ENCODE measurements at places on chromosomes 2 and 18.

GRCh38 chr2:224932522-224932921 lies 109.7 kb downstream of the DOCK10 start:
- no peak for DNase-seq

DNA sequence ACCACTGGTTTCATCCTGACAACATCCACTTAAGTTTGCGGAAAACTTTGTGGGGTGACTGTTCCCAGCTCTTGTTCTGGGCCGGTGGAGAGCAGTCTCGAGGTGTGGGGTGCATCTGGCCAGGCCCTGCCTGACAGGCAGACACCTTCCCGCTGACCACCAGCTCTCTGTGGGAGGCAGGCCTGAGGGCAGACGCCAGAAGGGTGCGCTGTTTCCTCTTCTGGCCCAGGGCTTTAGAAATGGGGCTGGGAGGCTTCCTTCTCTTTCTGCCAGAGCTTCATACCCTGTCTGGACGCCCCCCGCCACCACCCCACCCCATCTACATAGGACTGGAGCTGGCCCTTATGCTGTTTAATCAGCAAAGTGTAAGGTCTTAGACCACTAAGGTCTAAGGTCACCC lies 263.8 kb downstream of the LOXHD1 start:
- no peak for DNase-seq

GRCh38 chr2:239310401-239311061 lies 90.3 kb downstream of the HDAC4 start:
- no peak for DNase-seq

- DNase-seq = no peak
Measured at GRCh38 chr18:45896452-45896851, 70.7 kb downstream of the EPG5 start.

GRCh38 chr2:232386490-232386739 lies 7.9 kb downstream of the ALPP start:
- no peak for DNase-seq

GRCh38 chr2:156675896-156676295 lies 239.7 kb downstream of the GPD2 start:
- DNase-seq = no peak

GRCh38 chr18:44533071-44533470 lies 147.6 kb upstream of the SETBP1 start:
- DNase-seq = no peak

DNA sequence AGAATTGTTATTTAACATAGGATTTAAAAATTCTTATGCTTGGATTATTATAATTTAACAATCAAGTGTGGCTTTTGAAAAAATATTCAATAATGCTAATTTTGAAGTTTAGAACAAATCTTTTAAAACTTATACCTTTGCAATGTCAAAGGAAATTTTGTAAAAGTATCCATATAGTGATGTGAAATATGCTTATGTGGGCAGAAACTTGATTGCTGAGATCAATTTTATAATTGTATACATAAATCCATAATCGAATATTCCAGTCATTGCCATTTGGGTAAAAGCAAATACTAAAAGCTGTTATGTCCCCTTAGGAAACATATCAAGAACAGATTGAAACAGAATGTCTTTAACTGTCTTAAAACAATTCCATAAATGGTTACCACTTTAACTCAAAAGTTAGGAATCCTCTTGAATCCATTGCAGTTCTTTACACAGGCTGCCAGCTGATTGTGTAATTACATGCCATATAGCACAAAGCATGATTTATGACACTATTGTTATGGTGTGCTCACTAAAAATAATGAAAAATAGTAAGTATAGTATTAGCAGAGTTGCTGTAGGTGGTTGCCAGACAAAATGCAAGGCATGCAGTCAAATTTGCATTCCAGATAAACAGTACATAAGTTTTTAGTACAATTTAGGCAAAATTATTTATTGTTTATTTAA lies 24.2 kb downstream of the PLCL1 start:
- DNase-seq = no peak

DNA sequence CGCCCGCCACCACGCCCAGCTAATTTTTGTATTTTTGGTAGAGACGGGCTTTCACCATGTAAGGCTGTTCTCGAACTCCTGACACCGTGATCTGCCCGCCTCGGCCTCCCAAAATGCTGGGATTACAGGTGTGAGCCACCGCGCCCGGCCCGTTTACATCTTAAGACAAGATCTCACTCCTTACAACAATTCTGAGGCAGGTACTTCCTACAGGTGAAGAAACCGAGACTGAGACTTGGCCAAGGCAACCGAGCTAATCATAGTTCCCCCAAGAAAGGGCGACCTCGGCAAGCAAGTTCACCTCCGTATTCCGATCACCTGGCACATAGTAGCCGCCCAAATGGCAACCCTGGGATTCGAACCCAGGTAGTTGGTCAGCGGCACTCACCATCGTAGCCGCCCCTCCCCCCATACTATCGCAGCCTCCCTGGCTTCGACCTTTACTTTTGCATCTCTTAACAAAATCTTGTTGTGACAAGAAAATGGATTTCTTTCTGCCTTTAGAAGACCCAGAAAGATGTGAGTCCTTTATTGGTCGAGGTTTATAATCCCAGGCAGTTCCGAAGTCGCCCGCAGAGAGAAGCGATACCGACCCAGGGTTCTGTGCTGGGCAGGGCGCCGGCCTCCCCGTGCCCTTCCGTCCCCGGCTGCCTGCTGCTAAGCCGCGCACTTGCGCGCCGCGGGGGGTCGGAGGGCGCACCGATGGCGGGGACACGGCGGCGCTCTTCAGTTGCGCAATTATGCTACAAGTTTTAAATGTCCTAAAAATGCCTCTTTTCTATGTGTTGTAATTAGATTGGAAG lies 1.1 kb upstream of the FZD5 start:
- no peak for DNase-seq

DNA sequence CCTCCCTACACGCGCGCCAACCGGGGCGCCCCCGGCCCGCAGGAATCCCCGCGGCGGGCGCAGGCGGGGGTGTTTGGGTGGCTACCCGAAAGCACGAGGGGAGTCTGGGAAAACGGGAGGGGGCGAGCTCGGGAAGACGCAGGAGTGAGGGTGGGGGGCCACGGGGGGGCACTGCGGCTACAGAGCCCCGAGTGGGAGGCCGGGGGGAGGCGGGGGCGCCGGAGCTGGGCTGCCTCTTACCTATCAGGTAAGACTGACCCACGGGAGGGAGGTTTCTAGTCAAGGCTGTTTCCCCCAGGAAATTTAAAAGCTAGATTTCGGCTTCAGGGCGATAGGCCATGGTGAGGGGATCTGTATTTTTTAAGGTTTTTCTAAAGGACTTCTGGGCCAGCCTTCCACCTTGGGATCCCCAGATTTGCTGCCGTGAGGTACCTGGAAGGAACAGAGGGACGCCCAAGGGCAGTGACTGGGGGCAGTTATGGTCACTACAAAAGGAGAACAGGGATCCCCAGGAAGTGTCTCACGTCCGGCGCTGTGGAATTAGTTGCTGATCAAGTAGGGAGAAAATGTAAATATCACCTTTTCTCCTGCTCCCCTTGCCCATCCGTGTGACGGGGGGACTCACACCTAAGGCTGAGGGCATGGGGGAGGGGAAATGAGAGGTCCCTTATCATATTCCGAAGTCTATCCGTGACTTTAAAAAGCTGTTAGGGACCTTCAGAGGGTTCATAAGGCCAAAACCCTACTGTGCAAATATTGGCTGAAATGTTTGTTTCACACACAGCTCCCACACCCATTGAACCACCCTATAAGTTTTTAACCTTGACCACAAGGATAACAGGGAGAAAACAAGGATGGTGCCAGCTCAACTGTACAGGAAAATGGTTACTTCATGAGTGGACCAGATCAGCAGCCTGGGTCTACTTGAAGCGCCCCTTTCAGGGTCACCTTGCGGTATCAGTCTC lies 638 bp upstream of the IRS1 start:
- no peak for DNase-seq

GRCh38 chr2:172046866-172047565 lies 38.3 kb upstream of the DLX1 start:
- no peak for DNase-seq

GRCh38 chr2:386406-387103 lies 98.7 kb upstream of the ALKAL2 start:
- no peak for DNase-seq

DNA sequence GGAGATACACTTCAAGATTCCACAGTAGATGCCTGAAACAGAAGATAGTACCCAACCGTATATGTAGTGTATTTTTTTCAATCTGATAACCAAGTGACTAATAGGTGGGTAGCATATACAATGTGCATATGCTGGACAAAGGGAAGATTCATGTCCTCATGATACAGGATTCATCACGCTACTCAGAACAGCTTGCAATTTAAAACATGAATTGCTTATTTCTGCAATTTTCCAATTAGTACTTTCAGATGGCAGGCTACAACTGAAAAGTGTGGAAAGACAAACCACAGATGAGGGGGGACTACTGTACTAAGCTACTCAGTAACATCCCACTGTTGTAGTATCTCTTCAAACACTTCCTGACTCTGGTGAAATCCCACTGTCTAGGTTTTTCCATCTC lies 3.7 kb downstream of the IER3IP1 start:
- DNase-seq = no peak

DNA sequence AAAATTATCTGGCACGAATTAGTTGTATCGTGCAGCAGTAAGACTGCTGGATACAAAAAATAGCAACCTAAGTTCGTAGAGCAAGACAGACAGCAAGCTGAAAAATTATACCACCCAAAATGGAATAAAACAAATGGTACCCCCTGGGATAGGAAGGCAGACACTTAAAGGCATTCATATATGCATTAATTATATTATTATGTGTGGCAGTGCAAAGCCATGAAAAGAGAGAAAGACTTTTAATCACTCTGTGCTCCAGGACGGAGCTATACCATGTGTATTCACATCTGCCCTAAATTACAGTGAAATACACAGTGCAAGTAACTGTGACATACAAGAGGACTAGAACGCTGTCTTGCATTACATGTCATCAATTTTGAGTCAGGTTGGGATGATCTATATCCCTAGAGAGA lies 235.9 kb downstream of the GULP1 start:
- no peak for DNase-seq

DNA sequence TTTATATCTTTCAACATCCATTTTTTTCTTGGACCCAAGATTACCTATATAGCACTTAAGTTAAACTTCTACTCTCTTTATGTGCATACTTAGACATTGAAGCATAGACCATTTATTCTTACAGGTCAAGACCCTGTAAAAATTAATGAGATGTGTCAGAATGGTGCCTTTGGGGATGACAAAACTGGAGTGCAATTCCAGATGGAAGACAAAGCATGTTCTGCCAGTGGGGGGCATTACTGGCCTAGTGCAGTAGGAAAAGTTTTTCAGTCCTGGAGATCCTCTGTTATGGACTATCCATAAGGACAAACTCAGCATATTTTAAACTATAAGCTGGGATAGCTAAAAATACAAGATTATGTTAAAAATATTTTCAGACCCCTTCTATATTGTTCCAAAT lies 57.8 kb upstream of the MMADHC start:
- no peak for DNase-seq

GRCh38 chr2:237490009-237490711 lies 3.1 kb downstream of the MLPH start:
- DNase-seq = no peak

GRCh38 chr2:144508172-144508851 lies 11.6 kb downstream of the ZEB2 start:
- no peak for DNase-seq

DNA sequence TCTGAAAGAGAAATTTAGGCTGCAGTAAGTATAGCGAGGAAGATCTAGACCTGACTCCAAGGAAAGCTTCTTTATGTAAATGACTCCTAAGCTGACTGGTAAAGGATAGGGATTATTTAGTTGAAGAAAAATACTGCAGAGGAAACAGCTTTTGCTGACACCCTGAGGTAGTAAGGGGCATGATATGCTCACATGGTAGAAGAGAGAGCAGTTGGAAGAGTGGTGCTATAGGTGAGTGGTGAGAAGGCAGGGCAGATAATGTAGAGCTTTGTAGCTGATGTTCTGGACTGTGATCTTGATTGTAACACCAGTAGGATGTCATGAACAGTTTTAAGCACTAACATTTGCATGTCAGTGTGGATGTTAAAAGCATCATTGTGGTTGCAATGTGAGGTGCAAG lies 639.1 kb upstream of the SLC39A10 start:
- no peak for DNase-seq

DNA sequence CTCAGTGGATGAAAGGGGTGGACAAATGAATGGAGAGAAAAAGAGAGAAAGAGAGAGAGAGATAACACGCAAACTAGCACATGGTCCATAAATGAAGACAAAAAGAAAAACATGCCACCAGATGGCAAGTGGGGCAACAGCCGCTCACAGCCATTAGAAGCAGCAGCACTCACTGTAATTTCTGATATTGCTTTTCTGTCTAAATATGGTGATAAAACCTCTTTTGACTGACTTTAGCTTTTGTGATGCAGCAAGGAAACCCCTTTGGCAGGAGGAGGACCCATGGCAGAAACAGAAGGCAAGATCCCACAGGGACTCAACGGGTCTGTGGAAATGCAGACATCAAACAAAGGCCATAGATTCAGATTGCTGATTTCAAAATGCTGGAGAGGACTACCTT lies 88.0 kb upstream of the CDH20 start:
- DNase-seq = peak; percentile 37

GRCh38 chr2:53884883-53885282 lies 25.1 kb upstream of the GPR75 start:
- DNase-seq = no peak

DNA sequence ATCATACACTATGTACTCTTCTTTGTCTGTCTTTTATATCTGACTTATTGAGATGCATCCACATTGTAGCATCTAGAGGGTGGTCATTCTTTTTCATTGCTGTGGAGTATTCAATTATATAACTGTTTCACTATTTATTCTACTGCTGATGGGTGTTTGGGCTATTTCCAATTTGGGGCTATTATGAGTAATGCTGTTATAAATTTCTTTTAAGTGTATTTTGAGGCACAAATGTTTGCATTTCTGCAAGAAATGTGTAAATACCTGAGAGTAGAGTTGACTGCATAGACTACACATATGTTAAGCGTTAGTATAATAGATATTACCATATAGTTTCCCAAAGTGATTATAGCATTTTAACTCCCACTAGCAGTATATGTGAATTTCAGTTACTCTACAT lies 26.9 kb upstream of the PPP1R1C start:
- no peak for DNase-seq

DNA sequence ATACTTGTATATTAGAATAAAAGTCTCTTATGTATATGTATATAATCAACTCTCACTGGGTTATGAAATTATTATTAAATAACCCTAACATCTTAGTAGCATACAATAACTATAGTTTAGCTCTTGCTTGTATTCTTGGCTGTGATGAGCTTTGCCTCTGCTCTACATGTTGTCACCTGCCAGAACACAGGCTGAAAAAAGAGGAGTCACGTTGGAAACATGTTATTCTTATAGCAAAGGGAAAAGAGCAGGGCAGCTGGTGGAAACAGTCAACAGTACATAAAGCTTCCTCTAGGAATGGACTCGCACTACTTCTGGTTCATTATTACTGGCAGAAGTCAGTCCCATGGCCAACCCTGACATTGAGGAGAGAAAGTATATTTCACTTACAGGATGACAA lies 362.0 kb upstream of the KYNU start:
- no peak for DNase-seq

- DNase-seq = no peak
Measured at GRCh38 chr2:147083664-147084063, 761.2 kb upstream of the ACVR2A start.

Data from NCI-H524 treated with DMSO at 0.1 percent for 48 hours (cell line).